ENCODE measurements at places on chromosomes 4 and X. TPM values are rescaled to one million over a fixed set of nuclear protein-coding genes. Genes with fewer than 3 reads are reported as not detected.

Gene ZNF157
- total RNA-seq, result under 0.01 TPM

Gene MAGEA1
- total RNA-seq, result not detected

Gene BLTP1
- 111 TPM for total RNA-seq

Gene CENPI
- total RNA-seq, result 24.2 TPM

- no peak for DNase-seq
Observed at GRCh38 chr4:51963841-51964517, 56.2 kb downstream of the LRRC66 start.

DNA sequence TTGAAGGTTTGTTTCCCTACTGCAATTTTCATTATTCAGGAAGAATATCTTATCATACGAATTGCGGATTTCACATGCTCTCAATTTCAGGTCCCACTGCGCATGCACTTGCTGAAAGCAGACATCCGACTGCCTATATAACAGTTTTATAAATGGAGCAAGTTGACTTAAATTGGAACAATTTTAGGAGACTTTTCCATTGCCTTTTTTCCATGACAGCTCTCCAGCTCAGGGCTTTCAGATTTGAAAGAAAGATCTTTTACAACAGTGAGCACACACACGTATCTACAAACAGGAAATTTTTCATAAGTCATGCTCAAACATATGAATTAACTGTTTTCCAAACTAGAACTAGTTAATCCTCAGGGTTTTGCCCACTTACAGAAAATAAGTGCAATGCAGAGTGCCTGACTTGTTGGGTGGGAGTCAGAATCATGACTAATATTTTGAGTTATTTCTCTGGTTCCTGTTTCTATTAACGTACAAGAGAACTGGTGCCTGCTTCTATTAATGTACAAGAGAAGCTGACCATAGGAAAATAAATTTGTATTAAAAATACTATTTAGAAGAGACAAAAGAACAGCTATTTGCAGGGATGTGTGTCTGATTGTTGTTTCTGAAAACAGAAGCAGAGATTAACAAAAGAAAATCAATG, 137.9 kb downstream of the GPC3 start:
- no peak for DNase-seq

DNA sequence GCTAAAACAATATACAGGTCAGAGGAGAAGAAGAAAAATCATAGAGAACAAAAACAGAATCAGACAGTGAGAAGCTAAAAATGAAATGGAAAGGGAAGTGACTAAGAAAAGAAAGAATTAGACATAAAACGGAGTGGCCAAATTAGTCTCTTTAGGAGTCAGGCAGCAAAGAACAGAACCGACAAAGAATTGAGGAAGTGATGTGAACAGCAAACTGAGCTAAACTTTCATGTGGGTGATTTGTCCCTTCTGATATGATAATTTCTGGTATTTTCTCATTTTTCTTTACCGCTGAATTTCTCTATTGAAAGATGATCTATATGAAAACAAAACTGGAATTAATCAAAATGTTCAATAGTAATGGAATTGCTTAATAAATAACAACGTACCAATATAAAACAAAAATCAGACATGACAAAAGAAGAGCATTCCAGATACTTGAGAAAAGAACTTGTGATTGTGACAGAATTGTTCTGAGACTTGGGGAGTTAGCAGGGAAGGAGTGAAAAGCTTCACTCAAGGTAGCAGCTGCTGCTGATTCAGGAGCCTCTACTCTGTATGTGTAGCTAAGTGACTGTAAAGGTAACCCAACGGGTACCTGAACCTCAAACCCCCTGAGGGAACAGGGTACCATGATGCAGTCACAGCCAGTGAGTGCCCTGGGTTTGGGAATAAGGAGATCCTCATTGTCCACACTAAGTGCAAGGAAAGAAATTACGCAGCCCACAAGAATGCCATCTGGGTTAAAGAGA, 8.8 kb downstream of the TAPT1 start:
- DNase-seq, result no peak

DNA sequence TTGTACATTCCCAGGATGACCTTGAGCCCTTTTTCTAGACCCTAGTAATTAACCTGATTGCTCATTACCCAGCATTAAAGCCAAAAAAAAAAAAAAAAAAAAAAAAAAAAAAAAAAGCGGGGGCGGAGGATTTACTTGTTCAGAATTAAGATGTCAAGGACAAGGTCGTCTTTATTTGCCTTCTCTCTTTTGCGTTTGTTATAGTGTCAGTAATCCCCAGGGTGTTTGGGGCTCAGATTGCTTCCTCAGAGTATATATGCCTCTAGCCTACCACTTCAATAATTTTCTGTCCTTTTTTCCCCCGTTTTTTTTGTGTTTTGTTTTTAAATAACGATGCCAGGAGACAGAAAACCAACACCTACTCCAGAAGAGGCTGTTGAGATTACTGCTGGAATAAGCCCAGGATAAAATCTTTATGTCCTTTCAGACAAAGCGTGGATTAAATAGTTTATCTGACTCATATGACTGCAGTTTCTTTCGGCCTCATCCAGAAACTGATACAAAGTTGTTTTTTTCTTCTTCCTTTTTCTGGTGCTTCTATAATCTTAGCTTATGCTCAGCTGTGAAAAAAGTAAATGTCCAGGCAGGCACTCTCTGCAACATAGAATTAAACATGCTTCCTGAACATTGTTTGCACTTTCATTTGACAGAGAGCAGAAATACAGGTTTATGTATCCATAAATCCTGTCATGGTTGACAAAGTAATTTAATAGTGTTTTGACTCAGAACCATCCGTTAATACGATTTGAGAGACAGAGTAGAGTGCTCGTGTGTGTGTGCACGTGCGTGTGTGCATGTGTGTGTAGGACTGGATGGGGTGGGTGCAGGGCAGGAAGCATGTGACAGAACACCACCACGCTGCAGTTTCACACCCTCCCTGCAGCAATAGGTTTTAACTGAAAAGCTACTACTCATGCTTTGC, 138.6 kb downstream of the AFF1 start:
- DNase-seq, result peak; percentile 62

DNA sequence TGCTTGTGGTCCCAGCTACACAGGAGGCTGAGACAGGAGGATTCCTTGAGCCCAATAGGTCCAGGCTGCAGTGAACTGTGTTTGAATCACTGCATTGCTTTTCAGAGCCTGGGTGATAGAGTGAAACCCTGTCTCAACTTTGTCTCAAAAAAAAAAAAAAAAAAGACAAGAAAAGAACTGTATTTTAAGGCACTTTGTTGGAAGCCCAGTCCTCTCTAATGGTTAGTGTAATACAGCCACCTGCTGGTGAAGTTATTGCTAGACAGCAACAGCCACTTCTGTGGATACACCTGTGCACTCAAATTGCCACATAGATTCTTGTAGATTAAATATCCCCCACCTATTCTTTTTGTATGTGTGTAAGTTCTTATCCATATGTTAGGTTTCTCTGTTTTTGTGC, 10.1 kb upstream of the FGG start:
- DNase-seq, result peak; percentile 48

Measured in IMR-90 (cell line).